ENCODE measurements at places on chromosomes 3 and 15. TPM values are rescaled to one million over a fixed set of nuclear protein-coding genes. Genes with fewer than 3 reads are reported as not detected.

HDC gene
- not detected for total RNA-seq

TRPC1 gene
- total RNA-seq = 10.1 TPM

CPB1 gene
- not detected for total RNA-seq

RHOA gene
- 712 TPM for total RNA-seq

AMIGO3 gene
- 0.98 TPM for total RNA-seq

CNTN4 gene
- 0.33 TPM for total RNA-seq

PPP1R14D gene
- not detected for total RNA-seq

MFGE8 gene
- 24.2 TPM for total RNA-seq

SEMA3F gene
- 76.8 TPM for total RNA-seq

THAP10 gene
- total RNA-seq = 2.8 TPM

Data from vein endothelial cell (primary cell).